ENCODE measurements at places on chromosomes 2 and 18.

DNA sequence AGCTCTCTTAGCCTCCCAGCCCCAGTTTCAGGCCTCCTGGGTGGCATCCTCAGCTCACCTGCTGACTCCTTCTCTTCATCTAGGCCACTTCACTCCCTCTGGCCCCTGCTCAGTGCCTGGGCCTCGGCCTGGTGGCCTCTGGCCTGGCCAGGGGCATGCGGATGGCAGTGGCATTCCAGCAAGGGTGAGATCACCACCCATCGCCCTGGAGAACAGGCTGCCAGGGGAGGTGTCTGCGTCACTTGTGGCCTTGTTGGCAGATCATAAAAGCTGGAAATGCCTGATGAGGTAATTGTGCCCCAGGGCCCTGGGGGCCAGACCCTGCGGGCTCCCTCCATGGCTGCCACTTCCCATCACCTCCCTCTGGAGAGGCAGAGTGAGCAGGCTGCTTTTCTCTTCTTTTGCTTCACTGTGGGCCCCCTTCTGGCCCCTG lies 72.5 kb upstream of the SMAD2 start:
- DNase-seq, result no peak

GRCh38 chr2:45979065-45979464 lies 318.1 kb upstream of the EPAS1 start:
- no peak for DNase-seq

GRCh38 chr18:34261865-34262780 lies 37.4 kb upstream of the NOL4 start:
- no peak for DNase-seq

- DNase-seq, result no peak
Measured at GRCh38 chr2:186984481-186984880, 135.5 kb upstream of the ZSWIM2 start.

- DNase-seq, result no peak
Measured at GRCh38 chr2:102637358-102637757, 18.0 kb downstream of the SLC9A2 start.

DNA sequence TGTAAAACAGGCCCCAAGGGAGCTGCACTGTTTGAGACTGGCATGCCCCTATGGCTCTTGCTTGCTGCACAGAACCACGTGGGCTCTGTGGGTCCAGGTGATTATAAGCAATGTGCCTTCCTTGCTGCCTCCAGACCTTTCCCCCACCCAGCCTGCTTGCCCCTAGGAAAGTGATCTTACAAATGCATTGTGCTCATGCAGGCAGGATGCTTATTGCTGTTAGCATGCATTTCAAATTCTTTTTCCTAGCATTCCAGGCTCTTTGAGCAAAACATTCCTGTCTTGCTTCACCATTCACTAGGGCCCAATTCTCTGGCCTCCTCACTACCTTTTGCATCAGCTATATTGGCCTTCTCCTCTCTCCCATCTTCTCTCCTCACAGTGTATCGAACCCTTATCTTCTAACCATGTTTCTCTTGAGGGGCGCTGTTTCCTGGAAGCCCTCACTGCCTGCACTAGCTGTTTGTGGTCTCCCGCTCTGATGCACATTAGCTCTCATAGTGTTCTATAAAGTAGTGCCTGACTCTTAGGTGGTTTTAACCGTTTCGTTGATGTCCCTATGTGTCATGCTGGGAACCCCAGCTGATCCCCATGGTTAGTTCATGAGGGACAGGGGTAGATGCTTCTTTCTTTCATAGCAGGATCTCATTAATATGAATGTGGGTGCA lies 152.9 kb upstream of the EPAS1 start:
- DNase-seq, result no peak

DNA sequence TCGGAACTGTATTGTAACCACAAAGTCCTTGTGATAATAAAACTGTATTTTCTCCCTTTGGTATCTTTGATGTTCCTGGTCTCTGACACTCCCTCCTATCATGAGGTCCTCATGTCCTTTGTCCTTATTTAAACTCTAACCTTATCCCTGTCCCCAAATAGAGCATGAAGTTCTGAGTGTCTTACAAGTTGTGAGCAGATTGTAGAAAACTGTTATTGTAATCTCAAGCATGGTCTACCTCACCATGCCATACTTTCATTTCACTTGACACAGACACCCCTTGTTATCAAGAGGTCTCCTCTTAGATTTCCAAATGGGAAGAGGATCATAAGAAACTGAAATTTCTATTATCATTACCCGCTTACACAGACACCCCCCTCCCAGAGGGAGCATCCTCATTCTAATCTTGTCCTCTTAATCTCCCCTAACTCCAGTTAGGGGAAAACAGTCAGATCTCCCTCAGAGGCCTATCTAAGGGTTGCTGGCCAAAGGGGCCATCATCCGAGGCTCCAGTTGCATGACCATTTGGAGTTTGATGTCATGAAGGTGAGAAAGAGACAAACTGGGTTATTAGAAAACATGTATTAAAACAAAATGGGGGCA lies 29.0 kb downstream of the MYO3B start:
- DNase-seq, result no peak

- DNase-seq, result no peak
Measured at GRCh38 chr2:16434393-16434792, 231.2 kb downstream of the CYRIA start.

DNA sequence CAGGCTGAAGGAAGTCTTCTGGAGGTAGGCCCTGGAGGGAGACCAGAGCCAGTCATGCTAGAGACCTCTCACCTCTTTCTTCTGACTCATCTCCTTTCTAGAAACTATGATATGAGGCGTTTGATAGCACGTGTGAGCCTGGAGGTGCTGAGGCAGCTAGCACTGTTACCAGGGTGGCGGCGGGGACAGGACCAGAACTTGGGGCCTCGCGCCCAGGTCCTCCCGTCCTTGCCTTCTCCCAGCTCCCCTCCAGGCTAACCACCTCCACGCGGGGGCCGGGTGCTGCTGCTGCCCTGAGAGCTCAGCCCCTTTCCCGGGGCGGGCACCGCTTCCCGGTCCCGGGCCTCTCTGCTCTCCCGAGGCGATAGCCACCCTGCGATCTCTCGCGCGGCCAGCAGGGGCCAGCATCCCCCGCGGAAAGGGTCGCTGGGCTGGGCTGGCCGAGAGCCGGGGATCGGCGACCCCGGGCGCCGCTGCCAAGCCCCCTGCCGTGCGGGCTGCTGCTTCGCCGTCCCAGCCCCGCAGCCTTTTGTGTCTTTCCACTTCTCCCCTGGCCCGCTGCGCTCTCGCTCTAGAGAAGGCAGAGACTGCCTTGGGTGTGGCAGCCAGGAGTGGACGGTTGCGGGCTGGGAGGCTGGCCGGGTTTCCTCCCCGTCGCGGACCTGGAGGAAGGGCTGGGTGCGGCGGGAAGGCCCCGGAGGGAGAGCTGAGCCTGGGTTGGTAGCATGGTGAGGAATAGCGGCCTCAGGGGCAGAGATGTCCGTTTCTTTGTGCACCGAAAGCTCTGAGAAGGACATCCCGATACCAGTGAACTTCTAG lies 49.1 kb downstream of the TMEM17 start:
- peak; percentile 32 for DNase-seq

DNA sequence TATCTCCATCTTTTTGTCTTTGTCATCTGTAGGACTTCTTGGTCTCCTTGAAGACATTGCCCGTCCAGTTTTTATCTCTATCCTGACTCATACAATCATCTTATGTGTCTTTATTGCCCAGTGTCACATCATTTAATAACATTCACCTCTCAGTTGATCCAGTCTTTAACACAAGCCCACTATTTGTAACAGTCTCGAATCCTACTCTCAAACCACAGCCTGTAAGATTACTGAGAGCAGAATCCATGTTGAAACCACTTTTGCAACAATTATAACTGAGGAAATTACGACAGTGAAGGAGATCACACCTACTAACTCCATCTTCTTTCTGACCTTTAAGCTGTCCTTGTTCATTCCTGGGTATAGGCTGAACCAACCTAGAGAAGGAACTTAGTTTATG lies 1206.0 kb upstream of the ZEB2 start:
- DNase-seq, result no peak

DNA sequence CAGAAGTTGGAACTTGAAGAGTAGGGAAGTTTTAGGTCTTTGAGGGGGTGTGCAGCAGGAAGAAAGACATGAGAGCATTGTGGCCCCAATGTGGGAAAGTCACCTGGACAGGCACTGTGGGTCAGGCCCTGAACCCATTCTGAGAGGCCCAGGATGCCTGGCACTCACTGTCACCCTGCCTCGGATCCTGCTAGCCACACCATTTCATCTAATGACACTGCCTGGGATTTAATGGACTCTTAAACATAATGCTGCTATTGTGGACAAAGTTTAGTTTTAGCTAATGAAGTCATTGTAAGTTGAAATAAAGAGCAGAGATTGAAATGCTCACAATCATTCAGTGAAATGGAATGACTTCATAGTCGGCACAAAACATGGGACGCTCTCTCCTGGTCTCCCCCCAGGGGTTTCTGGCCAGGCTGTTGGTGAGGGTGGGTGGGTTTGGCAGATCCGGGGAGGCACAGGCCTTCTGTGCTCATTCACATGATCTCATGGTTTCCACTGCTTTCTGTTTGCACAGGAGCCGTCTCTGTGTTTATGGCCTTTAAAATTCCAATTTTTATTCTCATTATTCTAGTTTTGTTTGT lies 141.8 kb upstream of the KLHL29 start:
- no peak for DNase-seq

- DNase-seq, result peak; percentile 28
Measured at GRCh38 chr2:208579678-208580077, 173.1 kb downstream of the PTH2R start.

DNA sequence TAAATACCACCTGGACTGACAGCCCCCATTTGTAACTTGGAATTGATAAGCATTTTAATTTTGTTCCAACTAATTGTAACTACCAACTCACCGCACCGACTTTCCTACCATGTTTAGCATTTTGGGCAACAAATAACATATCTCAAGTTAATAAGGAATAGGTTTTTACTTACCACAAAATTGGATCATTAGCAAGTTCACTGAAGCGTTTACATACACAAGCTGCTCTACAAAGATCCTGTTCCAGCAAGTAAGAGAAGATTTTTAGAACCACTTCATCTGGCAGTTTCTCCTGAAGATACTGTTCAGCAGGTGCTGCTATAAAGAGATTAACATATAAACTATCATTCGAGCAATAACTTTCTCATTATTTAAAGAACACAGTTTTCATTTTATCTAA lies 55.7 kb downstream of the MSH6 start:
- DNase-seq, result peak; percentile 57

DNA sequence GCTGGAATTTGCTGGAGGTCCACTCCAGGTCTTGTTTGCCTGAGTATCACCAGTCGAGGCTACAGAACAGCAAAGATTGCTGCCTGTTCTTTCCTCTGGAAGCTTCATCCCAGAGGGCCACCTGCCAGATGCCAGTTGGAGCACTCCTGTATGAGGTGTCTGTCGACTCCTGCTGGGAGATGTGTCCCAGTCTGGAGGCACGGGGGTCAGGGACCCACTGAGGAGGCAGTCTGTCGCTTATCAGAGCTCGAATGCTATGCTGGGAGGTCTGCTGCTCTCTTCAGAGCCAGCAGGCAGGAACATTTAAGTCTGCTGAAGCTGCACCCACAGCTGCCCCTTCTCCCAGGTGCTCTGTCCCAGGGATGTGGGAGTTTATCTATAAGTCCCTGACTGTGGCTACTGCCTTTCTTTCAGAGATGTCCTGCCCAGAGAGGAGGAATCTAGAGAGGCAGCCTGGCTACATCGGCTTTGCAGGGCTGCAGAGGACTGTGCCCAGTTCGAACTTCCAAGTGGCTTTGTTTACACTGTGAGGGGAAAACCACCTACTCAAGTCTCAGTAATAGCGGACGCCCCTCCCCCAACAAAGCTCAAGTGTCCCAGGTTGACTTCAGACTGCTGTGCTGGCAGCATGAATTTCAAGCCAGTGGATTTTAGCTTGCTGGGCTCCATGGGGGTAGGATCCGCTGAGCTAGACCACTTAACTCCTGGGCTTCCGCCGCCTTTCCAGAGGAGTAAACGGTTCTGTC lies 301.1 kb downstream of the ERBB4 start:
- DNase-seq, result peak; percentile 27

DNA sequence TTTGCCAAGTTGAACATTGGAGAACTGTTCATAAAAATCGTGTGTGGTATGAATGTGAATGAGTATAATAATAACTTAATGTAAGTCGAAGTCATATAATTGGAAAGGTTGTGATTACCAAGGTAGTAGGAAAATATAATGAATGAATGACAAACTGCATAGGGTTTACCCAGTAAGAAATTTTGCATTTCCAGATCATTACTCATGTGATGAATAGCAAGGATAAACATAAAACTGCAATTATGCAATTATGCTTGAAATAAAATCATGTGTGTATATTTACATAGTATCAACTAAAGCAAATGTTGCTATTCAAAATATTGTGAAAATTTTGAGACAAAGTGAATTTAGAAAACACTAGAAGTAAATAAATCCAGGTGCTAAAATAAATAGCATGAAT lies 1108.7 kb upstream of the TMEFF2 start:
- DNase-seq, result no peak

DNA sequence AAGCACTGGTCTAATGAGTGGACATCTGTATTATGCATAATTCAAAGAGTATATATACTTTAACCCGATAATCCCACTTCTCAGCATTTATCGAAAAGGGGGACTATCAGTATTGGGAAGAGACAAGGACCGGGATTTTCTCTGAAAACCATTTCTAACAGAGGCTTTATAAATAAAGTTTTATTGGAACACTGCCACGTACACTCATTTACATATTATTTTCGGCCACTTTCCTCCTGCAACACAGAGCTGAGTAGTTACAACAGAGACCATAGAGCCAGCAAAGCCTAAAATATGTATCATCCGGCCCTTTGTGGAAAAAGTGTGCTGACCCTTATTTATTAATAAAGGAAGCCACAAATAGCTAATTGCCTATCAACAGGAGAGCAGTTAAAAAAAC lies 3.2 kb downstream of the HJURP start:
- DNase-seq, result no peak

DNA sequence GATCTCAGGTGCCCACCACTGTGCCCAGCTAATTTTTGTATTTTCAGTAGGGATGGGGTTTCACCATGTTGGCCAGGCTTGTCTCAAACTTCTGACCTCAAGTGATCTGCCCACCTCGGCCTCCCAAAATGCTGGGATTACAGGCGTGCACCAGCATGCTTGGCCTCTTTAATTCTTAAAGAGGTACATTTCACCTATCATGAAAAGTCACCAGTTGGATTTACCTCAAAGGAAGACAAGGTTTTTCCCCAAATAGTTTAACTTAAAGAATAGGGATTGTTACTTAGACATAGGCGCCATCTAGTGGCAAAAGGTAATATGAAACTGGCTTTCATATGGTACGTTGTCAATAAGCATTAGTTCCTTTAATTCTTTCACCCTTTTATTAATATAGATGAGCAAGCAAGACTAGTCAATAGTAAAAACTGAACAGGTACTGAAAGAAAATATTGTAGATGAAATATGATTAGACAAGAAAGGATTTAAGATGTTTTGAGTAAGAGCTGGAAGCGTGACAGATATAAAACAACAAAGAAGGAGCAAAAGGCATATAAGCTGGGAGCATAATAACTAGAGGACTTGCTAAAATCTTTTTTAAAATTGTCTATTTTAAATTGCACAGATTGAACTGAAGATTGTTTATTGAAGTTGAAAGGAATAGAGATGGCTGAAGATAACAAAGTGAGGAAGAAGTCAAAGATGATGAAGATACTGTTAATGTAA lies 35.0 kb upstream of the PSMD14 start:
- peak; percentile 52 for DNase-seq

GRCh38 chr2:86074256-86074655 lies 31.4 kb downstream of the POLR1A start:
- no peak for DNase-seq

- DNase-seq, result peak; percentile 57
Measured at GRCh38 chr2:142130111-142131009, 456 bp downstream of the LRP1B start.

GRCh38 chr18:12943215-12943614 lies 4.6 kb upstream of the SEH1L start:
- no peak for DNase-seq

GRCh38 chr2:178858896-178859625 lies 51.8 kb upstream of the TTN start:
- no peak for DNase-seq

All from NCI-H524 (cell line).